T follicular helper cell (primary cell): ENCODE measurements at places on chromosomes 13 and 19.

DNA sequence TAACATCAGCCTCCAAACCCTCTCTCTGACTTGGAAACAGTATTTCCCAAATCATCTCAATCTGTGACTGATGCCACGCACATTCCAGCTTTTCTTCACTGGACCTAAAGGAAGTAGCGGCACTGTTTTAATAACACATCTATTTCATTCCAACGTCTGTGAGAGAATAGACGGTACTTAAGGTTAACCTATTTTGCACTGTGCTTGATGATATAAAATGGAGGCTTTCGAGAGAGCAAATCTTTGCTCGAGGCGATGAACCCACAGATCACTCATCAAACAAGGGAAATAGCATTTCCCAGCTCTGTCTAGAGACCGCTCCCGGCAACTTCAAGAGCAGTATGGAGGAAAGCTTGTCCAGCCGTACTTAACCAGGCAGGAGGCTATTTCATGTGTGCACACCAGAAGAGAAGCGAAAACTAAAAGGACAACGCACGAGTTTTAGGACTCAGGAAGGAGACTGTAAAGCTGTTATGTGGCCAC lies 2.9 kb downstream of the UBL3 start:
- DNase-seq = no peak

DNA sequence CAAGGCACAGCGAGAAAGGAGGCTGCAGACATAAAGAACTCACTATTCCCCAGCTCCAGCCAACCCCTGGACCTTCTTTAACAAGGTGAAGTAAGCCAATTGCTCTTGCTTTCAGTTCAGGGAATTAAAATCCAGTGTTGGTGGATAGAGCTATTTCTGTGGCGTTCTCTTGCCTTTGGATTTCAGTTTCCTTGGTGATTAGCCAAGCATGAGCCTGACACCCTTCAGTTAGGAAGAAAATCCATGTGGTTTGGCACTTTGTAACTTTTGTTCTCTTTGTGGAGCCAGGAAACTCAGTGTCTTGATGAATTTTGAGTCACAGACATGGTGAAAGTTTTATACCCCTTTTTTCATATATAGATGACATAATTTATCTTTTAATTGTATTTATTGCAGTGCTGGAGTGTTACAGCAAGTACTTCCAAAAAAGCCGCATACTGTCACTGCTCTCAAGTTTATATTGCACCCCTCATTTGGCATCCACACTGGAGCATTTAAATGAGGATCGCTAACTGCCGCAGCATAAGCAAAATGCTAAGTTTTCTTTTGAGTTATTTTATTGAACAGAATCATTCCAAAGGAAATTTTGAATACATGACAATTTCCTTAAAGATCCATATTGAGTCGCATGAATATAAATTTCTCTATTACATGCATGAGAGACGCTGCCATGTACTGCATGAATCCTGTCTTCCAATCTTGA lies 406.8 kb downstream of the MYO16 start:
- no peak for DNase-seq

GRCh38 chr19:45130888-45131615 lies 29.7 kb downstream of the NKPD1 start:
- no peak for DNase-seq

DNA sequence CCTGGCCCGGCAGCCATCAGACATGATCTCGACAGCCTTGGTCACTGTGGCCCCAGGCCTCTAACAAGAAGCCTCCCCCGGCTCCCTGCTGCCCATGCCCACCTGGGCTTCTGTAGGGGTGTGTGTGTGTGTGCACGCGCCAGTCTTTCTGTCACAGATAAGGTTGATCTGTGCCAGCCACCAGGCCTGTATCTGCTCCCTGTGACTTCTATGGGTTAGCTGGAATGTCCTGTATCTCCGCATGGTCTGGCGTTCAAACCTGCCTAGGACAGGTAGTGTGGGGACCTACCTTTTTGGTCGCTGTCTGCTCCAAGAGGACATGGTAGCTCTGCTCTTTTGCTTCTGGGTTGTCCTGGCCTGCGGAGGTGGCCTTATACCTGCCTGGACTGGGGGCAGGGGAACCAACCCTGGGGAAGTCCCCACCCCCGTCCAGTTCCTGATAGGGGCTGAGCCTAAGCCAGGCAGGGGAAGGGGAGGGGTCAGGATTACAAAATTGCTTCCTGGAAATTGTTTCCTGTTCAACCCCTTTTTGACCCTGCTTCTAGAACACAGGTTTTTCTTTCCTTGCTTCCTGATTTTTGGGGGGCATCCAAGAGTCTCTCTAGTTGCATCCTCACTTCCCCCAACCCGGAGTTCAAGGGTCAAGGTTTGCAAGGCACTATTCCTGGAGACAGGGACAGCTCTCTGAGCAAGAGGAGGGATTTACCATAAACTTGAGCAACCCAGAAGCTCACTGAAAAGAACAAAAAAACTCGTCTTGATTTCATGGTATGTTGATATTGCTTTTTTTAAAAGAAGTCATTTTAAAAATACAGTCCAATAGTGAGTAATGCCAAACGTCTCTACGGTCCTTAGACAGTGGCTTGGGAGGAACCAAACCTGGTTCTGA lies at the start of gene LRG1:
Gene LRG1 (minus strand): TSS at position 344 of the 889 bp plus-strand sequence. CDS start 23 bp downstream, at position 321.
- DNase-seq = no peak

DNA sequence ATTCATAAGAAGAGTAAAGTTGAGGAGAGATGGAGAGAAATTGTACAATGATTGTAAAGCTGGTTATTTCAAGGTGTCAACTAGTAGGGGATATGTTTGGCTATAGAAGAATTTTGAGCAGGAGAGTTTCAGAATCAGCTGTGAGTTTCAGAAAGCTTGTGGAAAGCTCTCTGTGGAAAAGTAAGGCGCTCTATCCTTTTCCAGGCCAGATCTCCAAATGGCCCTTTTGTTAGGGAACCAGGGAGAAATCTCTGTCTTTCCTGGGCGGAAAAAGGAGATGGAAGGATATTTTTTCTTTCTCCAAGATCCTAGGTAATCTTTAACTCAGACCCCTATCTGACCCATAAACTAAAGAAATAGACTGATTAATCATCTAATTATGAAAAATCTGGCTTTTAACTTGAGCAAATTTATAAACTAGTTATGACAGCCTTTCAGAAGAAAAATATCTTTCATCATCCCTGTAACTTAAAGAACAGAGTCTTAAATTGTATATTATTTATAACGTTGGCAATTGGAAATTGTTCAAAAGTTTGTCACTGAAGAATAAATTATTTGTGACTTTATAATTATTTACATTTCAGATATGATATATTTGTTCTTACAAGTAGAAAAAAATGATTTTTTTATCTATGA lies 34.5 kb downstream of the SPRY2 start:
- DNase-seq = no peak

- DNase-seq = no peak
These were observed 5.1 kb downstream of the PEX11G start for GRCh38 chr19:7483720-7484201.

DNA sequence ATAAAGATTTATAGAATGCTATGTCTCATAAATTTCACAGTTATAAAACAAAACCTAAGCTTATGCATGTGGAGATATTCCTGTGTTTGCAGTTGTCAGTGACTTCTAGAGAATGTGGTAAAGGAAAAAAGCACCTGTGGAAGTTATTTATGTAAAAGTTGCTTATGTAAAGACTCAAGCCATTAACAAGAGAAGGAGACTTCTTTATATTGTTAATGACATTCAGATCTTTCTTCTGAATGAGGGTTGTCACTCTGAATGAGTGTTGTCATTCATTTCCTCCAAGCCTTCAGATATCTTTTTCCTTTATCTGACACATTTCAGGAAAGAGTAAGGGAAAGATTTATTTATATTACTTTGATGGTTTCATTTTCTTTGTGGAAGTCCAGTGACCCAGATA lies 202.6 kb downstream of the TM9SF2 start:
- DNase-seq = no peak

DNA sequence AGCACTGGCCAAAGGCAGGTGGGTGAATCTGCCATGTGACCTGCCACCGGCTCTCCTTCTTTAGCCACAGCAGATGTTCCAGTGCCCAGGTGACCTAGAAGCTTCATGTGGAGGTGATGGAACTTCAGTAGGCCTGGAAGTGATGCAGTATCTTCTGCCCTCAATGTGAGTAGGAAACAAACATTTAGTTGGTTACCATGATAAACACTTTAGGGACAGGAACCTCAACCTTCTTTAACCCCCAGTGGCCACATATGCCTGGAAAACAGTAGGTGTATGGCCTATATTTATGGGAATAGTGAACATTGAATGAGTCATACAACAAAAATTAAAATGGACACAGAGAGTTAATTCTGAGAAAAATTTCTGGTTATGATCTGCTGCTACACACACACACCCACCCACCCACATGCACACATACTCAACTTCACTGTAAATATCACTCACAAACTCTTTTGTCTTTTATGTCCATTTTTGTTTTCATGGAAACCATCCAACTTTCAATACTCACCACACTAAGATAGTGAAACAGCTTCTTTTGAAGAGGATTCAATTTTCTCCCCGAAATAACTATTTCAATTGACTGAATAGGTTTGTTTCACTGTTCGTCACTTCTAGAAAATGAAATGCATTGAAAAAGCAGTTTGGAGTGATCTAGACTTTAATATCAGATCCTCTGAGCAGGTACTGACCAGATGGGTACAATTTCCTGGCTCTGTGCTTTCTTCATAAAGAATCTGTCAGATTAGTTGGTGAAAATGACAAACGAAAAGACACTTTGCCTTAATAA lies 97.3 kb downstream of the STARD13 start:
- DNase-seq = no peak

DNA sequence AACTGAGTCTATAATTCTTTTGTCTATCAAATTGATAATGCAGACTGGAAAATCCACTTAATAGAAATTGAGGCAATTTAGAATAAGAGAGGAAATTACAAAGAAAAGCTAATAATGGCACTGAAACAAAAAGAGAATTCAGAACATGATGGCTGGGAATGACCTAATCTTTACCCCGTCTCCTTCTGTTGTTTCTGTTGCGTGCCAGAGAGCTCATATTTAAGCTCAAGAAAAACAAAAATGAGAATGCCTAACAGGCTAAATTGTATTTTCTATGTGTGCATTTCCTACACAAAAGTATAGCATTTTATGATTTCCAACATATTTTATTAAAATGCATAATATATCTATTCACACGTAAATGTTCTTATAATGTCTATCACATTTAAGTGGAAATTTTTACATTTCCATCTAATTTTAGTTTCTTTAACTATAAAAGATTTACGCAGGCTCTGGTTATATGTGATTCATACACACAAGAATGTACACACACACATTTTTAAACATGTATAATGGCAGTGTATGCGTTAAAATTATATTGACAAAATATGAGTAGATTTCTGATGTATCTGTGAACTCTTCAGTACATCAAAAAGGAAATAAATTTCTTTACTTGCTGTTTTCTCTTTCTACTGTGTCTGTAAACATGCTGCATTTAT lies 432.3 kb downstream of the SLITRK6 start:
- DNase-seq = no peak
